Daoy (cell line): ENCODE measurements at places on chromosomes 13 and 19.

GRCh38 chr19:48591021-48591420 is 15.5 kb upstream of the SPACA4 start:
- peak; percentile 9 for DNase-seq

- DNase-seq: peak; percentile 81
Measured at GRCh38 chr19:862581-863314, 3.3 kb downstream of the CFD start.

DNA sequence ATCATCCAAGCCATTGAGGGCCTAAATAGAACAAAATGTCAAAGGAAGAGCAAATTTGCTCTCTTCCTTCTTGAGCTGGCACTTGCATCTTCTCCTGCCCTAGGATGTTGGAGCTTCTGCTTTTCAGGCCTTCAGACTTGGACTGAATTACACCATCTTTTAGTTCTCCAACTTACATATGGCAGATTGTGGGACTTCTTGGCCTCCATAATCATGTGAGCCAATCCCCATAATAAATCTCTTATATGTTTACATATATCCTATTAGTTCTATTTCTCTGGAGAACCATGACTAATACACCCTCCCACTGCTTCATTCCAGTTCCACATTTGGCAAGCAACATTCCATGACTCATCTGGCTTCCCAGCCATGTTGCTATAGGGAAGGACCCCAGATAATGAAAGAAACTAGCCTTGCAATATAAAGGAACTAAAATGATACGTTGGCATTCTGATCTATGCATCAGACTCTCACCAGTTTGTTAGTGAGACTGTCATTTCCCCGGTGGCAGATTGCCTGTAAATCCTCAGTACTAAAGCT is 11.0 kb upstream of the ACOD1 start:
- DNase-seq: peak; percentile 85

DNA sequence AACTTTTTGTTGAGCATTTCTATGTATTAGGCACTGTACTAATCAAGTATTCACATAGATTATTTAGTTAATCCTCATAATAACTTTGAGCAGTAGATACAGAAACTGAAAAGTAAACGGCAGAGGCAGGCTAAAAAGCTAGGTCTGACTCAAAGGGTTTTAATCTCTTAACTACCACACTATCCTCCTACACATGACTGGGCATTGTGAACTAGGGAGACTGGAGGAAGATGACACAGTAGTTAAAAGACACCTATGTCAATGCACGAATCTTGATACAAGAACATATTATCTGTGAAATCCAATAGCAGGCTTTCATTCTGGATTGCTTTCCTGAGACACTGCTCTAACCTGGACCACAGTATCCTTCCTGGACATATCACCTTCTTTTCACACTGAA is 36.3 kb downstream of the MICU2 start:
- DNase-seq: peak; percentile 4
